ENCODE measurements at places on chromosomes 5 and 9.

DNA sequence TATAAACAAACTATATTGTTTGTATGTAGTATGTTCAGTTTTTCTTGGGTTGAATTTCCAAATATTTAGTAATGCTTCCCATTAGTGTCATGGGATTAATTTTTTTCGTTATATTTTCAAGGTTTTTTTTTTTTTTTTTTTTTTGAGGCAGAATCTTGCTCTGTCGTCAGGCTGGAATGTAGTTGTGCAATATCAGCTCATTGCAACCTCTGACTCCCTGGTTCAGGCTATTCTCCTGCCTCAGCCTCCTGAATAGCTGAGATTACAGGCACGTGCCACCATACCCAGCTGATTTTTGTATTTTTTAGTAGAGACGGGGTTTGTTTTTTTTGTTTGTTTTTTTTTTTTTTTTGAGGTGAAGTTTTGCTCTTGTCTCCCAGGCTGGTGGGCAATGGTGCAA, 10.6 kb downstream of the DDX46 start:
- no peak for DNase-seq

- no peak for DNase-seq
Observed at GRCh38 chr5:1930880-1931603, 48.3 kb upstream of the IRX4 start.

GRCh38 chr9:14616188-14616982, 76.8 kb downstream of the ZDHHC21 start:
- no peak for DNase-seq

- DNase-seq: no peak
Observed at GRCh38 chr9:21030389-21031035, 928 bp downstream of the HACD4 start.

- DNase-seq: no peak
Observed at GRCh38 chr5:125978015-125978414, 445.2 kb upstream of the GRAMD2B start.
